ENCODE measurements at places on chromosomes 3 and 15.

DNA sequence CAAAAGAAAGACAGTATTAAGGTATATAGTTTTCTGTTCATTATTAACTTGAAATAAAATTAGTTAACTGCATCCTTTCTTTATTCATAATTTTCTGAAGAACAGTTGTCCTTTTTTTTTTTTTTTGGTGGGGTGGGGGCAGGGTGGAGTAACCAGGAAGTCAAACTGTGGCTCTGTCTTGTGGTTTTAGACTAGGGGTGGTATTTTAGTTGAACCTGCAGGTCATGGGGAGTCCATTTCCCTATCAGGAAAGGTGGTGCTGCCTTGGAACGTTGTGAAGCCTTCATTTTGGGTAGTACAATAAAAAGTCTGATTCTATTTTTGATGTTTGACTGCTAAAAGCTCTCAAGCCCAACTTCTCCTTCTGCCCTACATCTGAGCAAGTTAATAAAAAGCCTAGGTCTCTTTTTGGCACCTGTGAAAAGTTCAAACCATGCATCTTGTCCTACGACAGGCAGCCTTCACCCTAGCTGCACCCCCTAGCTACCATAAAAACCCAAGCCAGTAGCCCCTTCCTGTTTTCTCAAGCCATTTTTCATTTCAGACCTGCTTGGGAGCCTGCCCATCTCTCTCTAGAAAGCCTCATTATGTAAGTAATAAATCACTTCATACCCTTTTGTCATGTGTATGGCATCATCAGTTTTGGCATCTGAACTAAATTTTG is 31.2 kb upstream of the RIOX2 start:
- no peak for DNase-seq

DNA sequence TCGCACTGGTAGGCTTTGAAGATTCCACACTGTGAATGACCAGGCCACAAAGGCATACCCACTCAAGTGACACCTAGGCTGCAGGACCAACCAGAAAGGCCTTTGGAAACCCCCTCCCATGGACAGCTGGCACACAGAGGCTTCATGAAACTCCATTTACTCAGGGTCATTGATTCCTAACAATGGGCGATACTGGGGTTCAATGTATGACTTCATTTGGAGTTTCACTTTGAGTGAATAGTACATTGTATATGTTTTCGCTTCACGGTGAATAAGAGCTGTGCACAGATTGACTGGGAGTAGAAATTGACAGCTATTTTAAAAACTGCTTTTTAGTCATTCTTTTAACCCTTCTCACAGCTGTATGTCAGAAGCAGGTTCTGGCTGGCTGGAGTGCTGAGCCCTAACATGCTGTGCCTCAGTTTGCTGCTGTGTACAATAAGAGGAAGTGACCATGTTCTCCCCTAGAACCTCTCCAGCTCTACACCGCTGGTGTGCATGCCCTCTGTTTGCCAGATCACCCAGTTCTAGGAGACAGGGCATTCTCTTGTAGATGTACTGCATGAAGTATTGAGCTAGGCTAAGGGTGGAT is 15.4 kb upstream of the CX3CR1 start:
- DNase-seq = no peak

GRCh38 chr3:58049143-58049785 is 41.0 kb downstream of the FLNB start:
- peak; percentile 68 for DNase-seq

DNA sequence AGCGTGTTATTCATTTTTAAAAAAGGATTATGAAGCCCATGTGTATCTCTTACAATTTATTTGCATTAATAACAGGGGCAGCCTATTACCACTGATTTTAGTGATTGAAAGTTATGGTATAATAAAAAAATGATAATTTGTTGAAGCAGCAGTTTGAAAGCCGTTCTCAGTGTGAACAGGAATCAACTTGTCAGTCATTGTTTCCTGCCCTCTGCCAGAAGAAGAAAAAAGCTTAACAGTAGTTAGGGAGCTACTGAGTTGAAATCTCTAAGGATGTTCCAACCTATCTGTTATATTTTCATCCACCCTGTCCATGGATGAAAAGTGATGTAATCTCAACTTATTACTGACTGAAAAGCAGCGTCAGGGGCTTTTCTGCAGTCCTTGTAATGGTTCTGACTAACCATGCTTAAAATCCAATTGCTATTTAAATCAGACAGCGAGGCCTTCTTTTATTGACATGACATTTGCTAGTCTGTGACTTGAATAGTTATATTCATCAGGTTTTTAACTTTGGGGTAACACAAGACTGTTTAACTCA is 486.7 kb downstream of the ROBO2 start:
- DNase-seq = no peak

DNA sequence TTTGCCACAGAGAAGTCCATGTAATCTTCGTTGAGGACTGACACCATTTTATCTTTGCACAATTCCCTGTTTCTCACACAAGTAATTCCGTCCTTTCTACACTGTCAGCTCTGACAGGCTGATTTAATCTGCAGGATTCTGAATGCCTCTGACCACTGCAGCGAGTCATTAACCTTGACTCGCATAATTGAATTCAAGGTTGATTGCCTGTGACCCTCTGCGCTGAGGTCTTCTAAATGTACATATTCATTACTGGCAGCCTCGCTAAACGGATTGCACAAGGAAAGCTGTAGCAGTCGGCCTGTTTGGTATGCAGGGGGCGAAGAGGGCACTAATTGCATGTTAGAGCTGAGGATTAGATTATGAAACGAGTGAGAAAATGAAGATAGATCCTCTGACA is 147.8 kb downstream of the SHOX2 start:
- DNase-seq = no peak

DNA sequence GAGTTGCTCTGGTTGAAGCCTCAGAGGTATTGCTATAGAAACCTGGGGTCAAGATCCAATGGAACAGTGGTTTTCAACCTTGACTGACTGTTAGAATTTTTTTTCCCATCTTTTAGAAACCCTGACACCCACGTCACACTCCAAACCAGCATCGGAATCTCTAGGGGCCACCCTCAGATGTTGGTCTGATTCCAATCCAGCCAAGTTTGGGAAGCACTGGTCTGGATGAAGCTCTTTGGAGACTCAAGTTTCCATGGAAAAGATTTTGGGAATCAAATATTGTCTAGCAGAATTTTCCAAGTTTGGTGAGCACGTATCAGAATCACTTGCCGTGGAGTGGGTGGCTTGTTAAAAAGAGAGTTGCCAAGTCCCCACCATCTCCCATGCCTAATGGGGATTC is 103.8 kb downstream of the THSD4 start:
- DNase-seq = no peak

DNA sequence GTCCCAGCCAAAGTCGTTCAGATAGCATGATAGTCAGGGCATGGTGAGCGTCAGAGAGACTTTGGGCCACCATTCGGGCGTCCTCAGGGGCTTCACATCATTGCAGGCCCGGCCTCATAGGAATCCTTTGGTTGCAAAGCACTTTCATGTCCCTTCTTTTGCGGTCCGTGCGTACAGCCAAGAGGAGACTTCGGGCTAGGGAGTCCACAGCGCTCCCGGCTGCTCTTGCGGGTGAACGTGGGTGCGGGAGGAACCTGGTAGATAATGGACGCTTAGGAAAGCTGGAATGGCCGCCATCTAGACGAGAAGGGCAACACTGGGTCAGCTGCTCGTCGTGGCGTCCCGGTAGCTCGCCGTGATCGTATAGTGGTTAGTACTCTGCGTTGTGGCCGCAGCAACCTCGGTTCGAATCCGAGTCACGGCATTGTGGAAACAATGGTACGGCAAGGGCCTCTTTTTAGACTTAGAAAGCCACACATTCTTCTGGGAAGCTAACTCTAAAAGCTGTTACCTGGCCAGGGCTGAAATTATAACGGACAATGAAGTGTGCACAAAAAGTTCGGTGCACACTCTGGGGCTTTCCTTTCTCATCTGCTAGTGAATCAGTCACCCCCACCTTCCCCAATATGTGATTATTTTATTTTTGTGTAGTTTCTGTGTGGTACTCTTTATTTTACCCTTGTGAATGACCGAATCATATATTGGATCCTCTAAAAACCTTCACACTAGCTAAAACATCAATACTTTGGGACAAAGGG is 13.2 kb upstream of the SHF start:
- DNase-seq = no peak

- DNase-seq = no peak
Measured at GRCh38 chr3:13504161-13504831, 24.2 kb downstream of the HDAC11 start.

DNA sequence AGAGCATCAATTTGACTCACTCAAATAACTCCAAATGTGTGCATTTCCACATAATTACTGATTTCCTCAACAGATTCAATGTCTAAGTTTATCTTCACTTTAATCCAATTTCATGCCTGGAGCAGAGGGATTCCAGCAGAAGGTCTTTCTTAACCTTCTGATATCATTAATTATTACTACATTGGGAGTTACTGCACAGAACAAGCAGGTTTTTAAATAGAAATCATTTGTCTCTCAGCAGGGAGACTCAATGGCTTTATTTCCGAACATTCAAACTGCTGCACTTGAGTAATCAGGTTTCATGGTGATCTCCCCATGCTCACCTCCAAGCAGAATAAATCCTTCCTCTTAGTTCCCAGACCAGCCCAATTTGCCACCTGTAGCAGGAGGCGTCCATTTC is 264.8 kb upstream of the IGF1R start:
- DNase-seq = no peak

- no peak for DNase-seq
Measured at GRCh38 chr3:78737988-78738387, 1029.8 kb downstream of the ROBO1 start.

GRCh38 chr3:47342151-47342550 is 38.7 kb upstream of the PTPN23 start:
- DNase-seq = no peak

GRCh38 chr3:47836986-47837385 is 34.0 kb downstream of the DHX30 start:
- DNase-seq = no peak

DNA sequence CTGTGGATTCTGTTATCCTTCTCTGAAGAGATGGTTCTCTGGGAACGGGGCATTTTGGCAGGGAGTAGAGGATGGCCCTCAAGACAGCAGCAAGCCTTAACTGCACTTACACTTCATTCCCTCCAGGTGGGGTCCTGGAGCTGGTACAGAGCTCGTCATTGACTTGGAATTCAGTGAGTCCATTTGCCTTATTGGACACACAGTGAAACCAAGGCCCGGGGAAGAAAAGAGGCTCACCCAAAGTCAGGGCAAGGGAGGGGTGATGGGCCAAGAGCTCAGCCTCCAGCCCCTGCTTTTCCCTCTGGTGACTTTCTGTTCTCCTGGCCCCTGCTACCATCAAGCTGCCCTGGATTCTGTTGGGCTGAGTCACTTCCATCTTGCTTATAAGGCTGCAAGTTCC is 125.6 kb downstream of the ETFA start:
- DNase-seq = peak; percentile 63

- no peak for DNase-seq
Measured at GRCh38 chr3:124345845-124346244, 353.9 kb upstream of the ROPN1 start.

DNA sequence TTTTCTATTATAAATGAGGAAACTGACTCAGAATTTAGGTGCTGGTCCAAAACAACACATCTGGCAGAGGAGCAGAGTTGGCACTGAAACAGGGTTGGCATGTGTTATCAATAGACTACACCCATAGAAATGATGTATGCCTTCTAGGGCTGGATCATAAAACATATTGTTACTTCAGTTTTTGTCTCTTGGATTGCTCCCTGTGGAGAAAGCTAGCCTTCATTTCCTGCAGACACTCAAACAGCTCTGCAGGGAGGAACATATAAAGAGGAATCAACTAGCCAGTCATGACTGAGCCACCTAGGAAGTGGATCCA is 507 bp upstream of the MRPL3 start:
- DNase-seq = no peak

DNA sequence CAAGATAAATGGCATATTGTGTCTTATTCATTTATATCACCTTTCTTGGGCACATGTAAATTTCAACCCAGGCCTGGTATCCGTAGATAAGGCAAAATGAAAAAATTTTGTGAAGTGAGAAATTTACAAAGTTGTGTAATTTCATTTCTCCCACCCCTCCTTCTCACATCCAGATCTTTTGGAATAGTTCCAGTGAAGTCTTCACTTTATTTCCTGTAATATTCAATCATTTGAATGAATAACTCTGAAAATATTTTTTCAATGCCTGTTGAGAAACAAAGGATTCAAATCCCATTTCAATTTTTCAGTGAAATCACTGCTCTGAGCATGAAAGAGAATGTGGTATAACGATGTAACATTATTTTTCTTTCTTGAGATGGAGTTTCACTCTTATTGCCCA is 53.4 kb downstream of the BTLA start:
- DNase-seq = no peak

DNA sequence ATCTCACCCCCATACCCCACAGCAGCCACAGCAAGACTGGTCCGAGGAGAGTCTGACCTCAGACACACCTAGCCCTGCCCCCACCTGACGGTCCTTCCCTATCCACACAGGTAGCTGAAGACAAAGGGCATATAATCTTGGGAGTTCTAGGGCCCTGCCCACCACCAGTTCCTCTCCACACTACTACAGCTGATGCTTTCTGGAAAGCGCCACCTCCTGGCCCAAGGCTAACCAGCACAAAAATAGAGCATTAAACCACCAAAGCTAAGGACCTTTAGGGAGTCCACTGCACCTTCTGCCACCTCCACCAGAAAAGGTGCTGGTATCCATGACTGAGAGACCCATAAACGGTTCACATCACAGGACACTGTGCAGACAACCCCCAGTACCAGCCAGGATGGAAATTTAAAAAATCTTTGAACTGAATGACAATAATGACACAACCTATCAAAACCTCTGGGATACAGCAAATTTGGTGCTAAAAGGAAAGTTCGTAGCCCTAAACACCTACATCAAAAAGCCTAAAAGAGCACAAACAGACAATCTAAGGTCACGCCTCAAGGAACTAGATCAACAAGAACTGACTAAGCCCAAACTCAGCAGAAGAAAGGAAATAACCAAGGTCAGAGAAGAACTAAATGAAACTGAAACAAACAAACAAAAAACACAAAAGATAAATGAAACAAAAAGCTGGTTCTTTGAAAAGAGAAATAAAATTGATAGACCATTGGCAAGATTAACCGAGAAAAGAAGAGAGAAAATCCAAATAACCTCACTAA is 122.1 kb upstream of the TPRG1 start:
- no peak for DNase-seq

DNA sequence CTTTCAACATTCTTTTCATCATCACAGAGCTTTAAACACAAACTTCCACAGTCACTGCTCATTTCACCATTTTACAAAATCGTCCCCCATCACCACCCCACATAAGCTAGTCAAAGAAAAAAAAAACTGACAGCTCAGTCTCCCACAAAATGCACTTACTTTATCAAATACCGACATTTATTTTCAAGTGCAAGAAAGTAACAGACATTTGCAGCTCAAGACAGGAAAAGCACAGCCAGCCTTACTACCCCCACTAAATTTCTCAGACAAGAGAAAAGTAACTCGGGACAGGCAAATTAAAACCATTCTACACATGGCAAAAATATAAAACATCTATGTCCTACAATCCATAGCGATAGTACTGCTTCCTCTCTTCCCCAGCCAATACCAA is 402.4 kb downstream of the SHQ1 start:
- no peak for DNase-seq

GRCh38 chr3:185342459-185343174 is 20.3 kb upstream of the MAP3K13 start:
- DNase-seq = no peak

- DNase-seq = peak; percentile 80
Measured at GRCh38 chr15:101251830-101252820, at the start of gene CHSY1. CHSY1 (minus strand) TSS chr15:101252048; CDS start chr15:101251456, 592 bp downstream.

All from 8988T (cell line).